NCI-H1694 treated with DMSO at 0.1 percent for 48 hours (cell line): ENCODE measurements at places on chromosomes 6 and 20.

GRCh38 chr20:56552911-56553629, 20.0 kb downstream of the FAM209B start:
- DNase-seq = no peak

- no peak for DNase-seq
Observed at GRCh38 chr6:4554645-4555044, 221.6 kb upstream of the CDYL start.

- no peak for DNase-seq
Observed at GRCh38 chr6:113364766-113365165, 492.4 kb upstream of the MARCKS start.

DNA sequence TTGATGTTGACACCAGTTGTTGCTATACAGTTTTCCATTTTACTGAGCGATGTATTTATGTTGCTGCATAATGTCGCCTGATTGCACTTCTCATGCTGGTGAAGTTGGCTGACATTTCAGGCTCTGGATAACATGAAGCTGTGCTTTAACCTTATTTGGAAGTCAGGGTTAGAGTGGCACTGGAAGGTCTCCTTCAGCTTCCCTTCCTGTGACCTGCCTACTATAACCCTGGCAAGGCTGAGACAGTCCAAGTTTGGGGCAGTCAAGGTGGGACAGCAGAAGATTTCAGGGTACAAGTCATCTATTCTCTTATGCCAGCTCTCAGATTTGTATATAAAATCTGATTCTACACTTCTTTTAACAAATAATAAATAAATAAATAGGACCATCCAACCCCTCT, 127.6 kb downstream of the AIG1 start:
- DNase-seq = no peak

DNA sequence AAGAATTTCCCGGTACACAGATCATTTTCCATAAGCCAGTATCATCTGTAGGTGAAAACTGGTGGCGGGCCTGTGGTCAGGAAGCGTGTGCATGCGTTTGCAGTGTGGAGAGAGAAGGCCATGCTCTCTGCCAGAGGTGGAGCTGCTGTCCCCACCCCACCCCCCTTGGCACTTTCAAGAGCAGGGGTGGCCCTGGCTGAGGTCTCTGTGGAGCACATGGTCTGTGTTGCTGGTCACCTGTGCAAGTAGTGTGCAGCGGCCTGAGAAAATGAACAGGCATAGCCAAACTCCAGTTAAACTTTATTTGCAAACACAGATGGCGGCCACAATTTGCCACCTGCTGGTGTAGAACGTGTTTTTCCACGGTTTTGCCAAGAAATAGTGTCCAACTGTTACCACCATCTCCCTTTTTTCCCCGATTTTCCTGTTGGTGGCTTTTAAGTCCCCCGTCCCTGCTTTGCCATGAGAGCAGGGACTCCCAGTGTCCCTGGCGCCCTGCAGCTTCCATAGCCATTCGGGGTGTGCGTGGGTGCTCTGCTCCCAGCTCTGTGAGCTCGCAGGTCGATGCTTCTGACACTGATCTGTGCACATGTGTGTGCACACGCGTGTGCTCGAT, 2.5 kb downstream of the ADRM1 start:
- no peak for DNase-seq

DNA sequence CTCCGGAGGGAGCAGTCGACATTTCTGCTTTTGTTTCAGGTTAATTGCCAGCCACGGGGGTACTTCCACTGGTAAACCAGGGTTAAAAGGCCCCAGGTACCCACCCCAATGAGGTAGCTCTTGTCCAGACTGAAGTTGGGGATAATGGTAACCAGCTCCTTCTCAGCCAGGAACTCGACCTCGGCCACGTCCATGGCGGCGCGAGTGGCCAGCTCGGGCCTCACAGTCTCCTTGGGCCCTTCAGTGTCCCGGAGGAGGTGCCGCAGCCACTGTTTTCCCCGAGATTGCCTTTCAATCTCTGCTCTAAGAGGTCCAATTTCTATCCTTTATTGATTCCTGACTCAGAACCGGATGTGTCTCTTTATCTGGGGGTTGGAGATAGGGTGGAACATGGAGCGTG, 13.7 kb downstream of the ARHGAP40 start:
- no peak for DNase-seq

- no peak for DNase-seq
Observed at GRCh38 chr6:20705741-20706140, 171.5 kb downstream of the CDKAL1 start.

- DNase-seq = no peak
Observed at GRCh38 chr6:35481226-35481625, 13.0 kb downstream of the RPL10A start.

- no peak for DNase-seq
Observed at GRCh38 chr6:148263010-148263409, 79.6 kb upstream of the SASH1 start.

DNA sequence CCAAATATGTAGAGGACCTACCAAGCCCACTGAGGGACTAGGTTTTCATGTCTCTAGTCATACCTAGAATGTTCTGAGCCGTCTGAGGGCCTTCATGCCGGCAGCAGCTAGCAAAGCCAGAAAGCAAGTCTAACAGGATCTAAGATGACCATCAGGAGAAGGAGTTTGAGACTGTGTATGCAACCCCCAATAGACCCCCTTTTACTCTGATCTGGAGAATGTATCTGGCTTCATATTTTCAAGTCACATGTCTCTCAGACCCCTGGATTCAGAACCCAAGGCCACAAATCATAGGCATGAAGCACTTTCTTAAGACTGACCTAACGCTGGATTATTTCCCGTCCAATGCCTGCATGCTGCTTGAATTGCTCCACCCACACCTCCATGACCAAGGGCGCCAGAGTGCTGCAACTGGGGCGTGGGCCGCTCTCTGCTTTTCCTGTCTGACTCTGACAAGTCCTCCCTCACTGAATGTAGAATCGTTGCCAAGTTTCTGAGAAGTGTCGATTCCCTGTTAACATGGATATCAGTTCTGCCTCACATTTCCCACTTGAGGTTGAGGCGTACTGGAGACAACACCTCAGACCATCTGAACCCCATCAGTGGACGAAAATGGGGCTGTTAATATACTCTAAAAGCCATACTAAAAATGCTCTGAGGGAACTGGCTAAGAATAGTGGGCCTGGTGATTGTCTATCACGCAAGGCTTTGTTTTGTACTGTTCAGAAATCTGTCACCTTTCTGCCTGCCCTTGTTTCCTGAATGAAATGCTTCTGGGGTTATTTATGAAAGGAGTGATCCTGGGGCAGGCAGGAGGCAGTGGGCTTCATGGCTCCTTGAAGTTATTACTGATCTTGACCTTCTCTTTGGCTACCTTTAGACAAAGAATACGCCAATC, 23.9 kb upstream of the ASXL1 start:
- DNase-seq = no peak

GRCh38 chr20:11814267-11814666, 103.4 kb upstream of the BTBD3 start:
- DNase-seq = no peak

GRCh38 chr20:21352703-21353102, 44.6 kb downstream of the NKX2-4 start:
- no peak for DNase-seq

DNA sequence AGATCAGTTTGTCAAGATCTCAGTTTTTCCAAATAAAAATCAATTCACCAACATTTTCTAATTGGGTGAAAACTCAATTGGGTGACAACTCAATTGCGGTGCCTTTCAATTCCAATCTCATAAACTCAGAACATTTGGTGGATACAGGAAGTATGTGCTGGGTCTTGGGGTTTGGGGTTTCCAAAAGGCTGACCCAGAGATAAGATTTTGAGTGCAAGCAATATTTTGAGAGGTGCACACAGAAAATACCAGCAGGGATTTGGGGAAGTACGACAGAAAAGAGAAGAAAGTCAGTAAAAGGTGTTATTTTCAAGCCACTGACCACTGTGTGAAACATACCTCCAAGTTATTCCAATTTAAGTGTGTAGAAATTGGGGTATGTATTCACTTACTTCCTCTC, 258.0 kb downstream of the PHACTR1 start:
- no peak for DNase-seq

DNA sequence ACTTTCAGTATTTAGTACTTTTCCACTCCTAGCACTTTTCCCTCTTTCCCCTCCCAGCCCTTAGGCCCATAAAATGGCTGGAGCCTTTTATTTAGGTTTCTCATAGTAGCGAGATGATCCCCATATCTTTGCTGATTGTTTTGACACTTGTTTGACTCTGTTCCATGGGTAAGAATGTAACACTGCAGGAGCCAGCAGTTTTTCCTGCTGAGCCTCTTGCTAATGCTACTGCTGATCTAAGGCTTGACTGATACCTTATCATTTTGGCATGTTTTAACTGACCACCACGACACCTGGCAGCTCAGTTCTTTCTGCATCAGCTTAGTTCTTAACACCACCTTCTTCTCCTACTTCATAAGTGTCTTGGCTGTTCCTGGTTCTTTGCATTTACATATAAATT, 29.6 kb downstream of the ZKSCAN8 start:
- DNase-seq = no peak

DNA sequence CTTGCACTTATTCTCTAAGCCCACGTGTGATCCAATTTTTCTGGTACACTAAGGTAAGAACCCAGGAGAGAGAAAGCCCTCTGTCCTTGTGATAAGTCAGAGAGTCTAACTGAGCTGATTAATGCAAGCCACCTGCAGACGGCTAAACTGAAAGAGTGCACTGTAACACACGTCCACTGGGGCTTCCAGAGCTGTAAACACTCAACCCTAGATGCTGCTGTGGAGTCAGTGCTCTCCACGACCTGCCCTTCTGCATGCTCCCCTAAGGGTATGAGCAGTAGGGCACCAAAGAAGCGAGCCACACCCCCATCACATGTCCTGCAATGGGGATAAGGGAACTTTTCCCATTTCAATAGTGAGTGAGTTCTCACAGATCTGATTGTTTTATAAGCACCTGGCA, 55.7 kb downstream of the TXLNB start:
- no peak for DNase-seq

DNA sequence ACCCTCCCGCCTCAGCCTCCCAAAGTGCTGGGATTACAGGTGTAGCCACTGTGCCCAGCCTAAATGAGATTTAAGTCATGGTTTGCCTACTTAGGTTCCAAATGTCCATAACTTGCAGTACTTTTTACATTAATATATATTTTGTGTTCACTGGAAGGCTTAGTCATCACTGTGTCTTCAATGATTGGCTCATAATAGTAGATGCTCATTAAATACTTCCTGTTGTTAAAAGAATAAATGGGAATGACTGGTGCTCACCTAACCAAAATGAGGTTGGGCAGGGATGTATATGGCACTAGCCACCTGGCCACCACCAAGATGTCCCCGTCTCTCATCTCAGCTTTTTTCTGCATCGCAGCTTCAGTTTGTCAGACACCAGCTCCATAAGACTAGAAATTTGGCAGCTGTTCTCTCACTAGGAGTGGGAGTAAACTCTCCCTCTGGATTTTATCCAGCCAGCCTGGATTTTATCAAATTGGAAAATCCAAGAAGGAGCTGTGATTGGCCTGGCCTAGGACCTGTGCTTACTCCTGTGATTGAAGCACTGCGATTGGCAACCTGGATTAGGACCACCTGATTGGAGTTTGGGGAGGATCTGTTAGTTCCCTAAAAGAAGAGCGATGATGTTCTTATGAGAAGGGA, 1.1 kb upstream of the GLO1 start:
- DNase-seq = no peak

DNA sequence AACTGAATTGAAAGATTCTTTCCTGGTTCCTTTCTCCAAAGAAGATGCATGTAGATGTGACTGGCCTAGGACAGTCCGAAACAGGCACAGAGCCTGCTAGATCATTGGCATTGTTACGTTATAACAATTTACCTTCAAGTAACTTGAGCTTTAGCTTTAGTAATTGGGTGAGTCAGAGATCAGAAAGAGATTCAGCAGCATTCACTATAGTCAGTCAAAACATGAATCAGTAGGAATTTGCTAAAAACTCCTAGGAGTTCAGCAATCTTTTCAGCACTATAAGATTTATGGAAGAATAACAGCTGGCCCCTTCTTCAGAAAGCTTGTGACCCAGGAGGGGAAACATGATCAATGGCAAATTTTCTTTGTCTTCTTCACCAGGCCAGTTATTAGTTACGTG, 281.7 kb upstream of the PRDM1 start:
- DNase-seq = no peak

DNA sequence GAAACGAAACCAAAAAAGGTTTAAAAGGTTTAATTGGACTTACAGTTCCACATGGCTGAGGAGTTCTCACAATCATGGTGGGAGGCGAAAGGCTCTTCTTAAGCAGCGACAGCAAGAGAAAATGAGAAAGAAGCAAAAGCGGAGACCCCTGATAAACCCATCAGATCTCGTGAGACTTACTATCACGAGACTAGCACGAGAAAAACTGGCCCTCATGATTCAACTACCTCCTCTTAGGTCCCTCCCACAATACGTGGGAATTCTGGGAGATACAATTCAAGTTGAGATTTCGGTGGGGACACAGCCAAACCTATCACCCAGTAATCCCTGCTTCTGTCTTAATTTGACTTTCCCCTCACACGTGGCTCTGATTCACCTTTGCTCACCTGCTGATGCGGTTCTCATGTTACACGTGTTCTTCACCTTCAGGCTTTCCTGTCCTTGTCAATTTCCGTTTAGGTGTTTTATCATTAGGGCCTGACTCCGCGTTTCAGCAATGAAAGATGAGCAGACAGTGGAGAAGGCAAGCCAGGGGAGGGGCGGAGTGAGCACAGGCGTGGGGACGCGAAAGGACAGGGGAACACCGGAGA, 57.1 kb downstream of the AGPAT4 start:
- DNase-seq = no peak

DNA sequence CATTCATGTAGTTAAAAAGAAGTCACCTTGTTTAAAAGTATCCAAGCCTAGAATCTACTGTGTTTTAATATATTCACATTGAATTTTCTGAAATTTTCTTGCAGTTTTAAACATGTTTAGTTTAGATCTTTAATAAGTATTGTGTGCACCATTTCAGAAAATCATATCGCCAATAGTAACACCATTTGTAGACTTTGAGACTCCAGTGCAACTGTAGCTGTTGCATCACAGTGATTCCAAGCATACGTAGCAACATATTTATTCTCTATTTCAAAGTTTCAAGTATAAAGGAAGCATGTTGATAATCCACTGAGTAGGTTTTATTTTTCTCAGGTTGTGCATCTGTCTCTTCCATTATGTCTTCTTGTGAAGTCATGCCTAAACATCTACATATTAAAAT, 46.4 kb downstream of the HMGN3 start:
- DNase-seq = no peak

- no peak for DNase-seq
Observed at GRCh38 chr20:44520881-44521280, 989 bp downstream of the SERINC3 start.
